GM10248 (cell line): ENCODE measurements at places on chromosomes 13 and 19.

DNA sequence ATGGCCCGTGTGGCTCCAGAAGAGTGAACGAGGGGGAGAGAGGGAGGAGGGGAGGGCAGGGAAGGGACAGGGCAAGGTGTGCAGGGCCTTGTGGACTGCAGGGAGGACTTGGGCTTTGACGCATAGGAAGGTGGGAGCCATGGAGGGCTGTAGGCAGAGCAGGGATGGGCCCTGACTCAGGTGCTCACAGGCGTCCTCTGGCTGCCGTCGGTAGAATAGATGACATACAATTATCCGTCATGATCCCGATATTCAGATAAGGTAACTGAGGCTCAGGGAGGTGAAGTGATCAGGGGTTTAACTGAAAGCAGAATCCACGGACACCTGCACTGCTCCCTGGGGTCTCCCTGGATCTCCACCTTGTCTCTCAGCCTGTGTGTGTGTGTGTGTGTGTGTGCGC, 3.4 kb downstream of the C3 start:
- no peak for DNase-seq

- DNase-seq, result peak; percentile 14
These were observed 39.6 kb downstream of the SHISA2 start for GRCh38 chr13:26011996-26012821.

DNA sequence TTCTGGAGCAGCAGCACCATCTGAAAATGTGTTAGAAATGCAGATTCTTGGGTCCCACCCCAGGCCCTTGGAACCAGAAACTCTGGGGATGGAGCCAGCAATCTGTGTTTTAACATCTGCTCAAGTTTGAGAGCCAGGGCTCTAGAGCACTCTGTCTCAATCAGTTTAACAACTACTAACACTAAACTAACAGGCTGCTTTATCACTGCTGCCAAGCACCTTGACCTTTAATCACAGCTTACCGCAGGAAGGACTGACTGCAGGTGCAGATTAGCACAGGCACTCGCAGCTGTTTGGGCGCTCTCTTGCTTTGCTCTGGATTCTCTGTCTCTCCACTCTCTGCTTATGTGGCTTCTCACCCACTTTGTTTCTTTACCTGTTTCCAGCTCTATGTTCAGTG, 163.5 kb downstream of the MTUS2 start:
- DNase-seq, result no peak

GRCh38 chr19:50546527-50547221, 21.6 kb downstream of the LRRC4B start:
- DNase-seq, result no peak

GRCh38 chr13:41694545-41695301, 237.4 kb downstream of the RGCC start:
- DNase-seq, result peak; percentile 18

- DNase-seq, result no peak
These were observed 8.9 kb downstream of the DEDD2 start for GRCh38 chr19:42208612-42209011.

GRCh38 chr13:104408733-104409132, 1342.5 kb upstream of the SLC10A2 start:
- DNase-seq, result no peak

GRCh38 chr13:54633456-54633855, 1604.8 kb downstream of the OLFM4 start:
- DNase-seq, result no peak

DNA sequence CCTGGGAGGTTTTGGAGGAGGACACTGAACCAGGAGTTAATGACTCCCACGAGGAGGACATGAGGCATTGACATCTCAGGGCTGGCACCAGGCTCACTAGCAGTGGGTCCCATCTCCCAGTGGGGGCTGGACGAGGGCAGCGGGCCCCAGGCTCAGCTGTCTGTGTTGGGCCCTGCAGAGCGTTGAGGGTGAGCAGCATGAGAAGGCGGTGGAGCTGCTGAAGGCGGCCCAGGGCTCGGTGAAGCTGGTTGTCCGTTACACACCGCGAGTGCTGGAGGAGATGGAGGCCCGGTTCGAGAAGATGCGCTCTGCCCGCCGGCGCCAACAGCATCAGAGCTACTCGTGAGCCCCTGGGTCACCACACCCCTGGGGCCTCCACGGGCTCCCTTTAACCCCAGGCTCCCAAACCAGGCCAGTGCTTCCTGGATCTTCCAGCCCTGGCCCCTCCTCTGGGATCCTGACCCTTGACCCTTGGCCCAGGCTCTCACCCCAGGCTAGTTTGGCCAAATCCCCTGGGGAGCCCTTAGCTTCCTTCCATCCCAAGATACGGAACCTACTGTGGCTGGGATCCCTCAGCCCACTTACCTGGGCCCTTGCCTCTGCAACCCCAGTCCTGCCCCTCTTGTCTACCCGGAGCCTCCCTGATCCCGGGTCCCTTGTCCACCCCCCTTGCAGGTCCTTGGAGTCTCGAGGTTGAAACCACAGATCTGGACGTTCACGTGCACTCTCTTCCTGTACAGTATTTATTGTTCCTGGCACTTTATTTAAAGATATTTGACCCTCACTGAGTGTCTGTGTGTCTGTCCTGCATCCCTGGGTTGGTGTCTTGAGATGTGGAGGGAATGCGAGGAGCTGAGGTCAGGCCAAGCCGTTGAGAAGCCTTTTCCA, 1.0 kb downstream of the C19orf73 start:
- DNase-seq, result no peak

GRCh38 chr13:51745243-51745642, 58.7 kb downstream of the DHRS12 start:
- no peak for DNase-seq

- DNase-seq, result no peak
These were observed 8.4 kb upstream of the PTPRS start for GRCh38 chr19:5349041-5349440.

GRCh38 chr13:41590122-41590521, 132.8 kb downstream of the RGCC start:
- no peak for DNase-seq

GRCh38 chr19:11168568-11168967, 13.0 kb upstream of the SPC24 start:
- DNase-seq, result no peak

DNA sequence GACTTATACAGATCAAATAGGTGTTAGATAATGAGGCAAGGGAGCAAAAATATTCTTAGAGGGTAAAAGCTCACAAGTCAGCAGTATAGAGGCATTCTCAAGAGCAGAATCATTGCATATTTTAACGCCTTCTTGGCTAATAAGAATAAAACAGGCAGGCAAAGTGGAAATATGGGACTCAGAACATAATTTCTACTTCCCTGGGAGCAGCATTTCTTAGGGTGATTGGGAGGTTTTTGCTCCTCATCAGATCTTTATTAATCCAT, 39.6 kb downstream of the LHFPL6 start:
- DNase-seq, result no peak

GRCh38 chr19:10966809-10967208, 6.0 kb downstream of the SMARCA4 start:
- no peak for DNase-seq

DNA sequence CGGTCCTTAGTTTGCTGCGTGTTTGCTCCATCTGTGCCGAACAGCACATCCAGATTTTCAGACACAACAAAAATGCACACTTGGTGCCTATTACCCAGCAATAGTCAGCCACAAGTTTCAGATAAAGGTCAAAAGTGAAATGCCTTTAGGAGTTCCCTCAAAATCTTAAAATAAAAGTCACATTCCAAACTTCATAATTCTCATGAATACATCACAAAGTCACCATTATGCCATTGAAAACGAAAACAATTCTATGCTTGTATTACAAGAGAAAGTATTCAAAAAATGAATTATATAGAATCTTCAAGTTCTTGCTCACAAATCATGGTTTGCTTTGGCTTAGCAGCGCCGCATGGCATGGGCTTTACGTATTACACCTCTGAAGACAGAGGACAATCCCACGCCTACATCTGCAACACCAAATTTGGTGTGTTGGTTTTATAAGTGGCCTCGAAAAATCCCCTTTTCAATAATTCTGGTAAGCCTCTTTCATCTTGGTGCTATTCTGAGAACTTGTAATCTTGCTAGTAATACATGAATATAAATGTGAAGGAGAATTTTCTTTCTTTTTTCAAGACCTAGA, 26.6 kb downstream of the COL4A1 start:
- DNase-seq, result no peak

GRCh38 chr13:113596321-113597200, 12.0 kb downstream of the TFDP1 start:
- DNase-seq, result no peak

GRCh38 chr13:22929381-22930126, 251.2 kb upstream of the SGCG start:
- no peak for DNase-seq

DNA sequence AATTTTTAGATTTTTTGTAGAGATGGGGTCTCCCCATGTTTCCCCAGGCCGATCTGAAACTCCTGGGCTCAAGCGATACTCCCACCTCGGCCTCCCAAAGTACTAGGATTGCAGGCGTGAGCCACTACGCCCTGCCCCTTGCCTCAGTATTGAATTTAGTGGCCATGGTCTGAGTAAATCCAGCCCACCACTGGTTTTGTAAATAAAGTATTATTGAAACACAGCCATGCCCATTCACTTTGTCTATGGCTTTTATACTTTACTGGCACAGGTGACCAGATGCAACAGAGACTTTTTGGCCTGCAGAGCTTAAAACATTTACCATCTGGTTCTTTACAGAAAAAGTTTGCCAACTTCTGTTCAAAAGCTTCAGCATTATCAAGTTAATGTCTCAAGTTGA, 143.8 kb downstream of the PTPRS start:
- DNase-seq, result no peak

- no peak for DNase-seq
These were observed 335.7 kb downstream of the RFC3 start for GRCh38 chr13:34153428-34154180.

DNA sequence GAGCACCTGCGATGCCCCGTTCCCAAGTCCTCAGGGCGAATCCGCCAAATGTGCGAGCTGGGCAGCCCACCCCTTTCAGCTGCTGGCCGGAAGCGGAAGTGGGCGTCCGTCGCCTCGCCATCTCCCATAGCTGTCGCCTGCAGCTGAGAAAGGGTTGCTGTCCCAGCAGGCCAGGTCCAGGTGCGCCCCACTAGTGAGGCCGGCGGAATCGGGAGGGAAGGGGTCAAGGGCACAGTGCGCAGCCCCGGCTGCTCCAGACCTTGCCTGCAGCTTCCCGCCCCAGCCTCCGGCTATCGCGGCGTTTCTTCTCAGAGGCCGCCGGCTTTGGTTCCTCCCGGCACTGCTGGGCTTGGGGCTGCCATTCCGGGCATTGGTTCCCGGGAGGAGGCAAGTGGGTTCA, at the start of gene ZNF177:
Gene ZNF177 (plus strand): TSS at position 109 of the 400 bp plus-strand sequence. CDS start 15,299 bp downstream, outside the sequence.
- no peak for DNase-seq

GRCh38 chr19:20513189-20513904, 52.2 kb downstream of the ZNF737 start:
- no peak for DNase-seq

DNA sequence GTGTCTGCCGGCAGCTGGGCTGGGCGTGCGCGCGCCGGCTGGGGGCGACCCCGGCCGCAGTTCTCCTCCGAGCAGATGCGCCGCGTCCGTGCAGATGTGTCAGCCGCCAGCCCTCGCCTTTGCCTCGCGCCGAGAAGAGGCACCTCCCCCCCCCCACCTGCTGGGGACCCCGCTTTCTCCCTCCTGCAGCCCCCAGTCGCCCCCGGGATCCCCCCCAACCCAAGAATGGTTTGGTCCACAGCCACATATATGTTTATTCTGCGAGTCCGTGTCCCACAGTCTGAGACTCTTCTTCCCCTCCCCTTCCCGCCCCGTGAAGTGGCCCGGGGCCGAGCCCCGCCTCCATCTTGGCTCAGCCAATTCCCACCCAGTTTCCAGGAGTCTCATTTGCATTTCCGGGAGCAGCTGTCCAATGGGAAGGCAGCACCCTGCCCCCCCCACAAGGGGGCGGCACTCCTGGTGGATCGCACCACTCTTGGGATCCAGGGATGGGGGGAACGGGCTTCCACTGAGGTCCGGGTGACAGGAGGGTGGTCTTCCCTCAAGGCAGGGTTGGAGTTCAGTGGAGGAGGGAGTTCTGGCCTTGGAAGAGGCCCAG, 8.6 kb downstream of the ISOC2 start:
- DNase-seq, result no peak

GRCh38 chr13:54989418-54989817, 1960.8 kb downstream of the OLFM4 start:
- DNase-seq, result no peak
